Heart left ventricle (tissue), 16 donors: ENCODE measurements at places on chromosomes 12 and 14. TPM values are rescaled to one million over a fixed set of nuclear protein-coding genes. Genes with fewer than 3 reads are reported as not detected.

The CD27 gene
- 0.19 TPM for polyA plus RNA-seq

DNA sequence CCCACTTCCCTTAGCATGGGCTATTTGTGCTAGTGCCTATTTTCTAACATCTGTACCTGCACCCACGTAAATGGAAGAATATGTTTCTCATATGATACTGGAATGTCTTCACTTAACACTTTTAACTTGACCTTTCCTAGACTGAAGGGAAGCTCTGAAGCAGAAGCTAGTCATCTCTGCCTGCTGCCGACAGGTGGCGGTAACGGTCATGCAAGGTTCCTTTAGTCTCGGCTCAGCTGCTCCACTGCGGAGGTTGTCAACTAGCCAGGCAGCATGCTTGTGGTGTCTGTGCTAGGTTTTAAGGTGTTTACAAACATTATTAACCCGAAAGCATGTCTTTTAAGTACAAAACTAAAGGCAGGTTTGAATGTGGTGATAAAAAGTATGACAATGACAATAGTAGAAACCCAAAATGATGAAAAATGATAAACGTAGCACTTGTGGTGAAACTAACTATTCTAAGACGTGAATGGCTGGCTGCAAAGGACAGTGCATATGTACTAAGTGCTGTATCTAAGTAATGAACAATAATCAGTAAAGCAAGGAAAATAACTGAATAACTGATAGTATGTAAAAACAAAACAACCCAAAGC lies 117.2 kb downstream of the GRIN2B start:
- peak; percentile 75 for DNase-seq

The DPF3 gene
- polyA plus RNA-seq: 13.5 TPM

The LYZ gene
- polyA plus RNA-seq: 13.8 TPM

- no peak for DNase-seq
Measured at GRCh38 chr12:70966996-70967790, 46.7 kb upstream of the PTPRR start.

DNA sequence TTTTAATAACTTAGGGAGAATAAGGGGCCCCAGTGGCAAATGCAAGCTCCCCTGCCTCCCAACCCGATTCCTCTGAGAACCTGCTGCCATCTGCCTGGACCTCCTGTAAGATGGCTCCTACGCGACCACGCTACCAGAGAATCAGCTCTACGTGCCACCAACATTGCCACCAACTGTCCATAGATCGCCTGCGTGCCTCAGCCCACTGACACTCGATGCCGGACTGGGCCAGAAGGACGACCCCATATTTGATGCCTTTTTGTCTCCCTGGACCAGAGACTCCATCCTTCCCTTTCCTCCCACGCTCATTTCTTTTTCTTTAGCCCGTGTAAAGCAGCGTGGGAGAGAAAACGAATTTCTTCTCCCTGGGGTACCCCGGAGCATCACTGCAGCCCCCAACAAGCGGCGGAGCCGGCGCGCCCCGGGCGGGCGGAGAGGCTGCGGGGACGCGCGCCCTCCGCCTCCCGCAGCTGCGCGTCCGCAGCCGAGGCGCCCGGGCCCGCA lies 565 bp upstream of the KLHL42 start:
- DNase-seq: peak; percentile 16

DNA sequence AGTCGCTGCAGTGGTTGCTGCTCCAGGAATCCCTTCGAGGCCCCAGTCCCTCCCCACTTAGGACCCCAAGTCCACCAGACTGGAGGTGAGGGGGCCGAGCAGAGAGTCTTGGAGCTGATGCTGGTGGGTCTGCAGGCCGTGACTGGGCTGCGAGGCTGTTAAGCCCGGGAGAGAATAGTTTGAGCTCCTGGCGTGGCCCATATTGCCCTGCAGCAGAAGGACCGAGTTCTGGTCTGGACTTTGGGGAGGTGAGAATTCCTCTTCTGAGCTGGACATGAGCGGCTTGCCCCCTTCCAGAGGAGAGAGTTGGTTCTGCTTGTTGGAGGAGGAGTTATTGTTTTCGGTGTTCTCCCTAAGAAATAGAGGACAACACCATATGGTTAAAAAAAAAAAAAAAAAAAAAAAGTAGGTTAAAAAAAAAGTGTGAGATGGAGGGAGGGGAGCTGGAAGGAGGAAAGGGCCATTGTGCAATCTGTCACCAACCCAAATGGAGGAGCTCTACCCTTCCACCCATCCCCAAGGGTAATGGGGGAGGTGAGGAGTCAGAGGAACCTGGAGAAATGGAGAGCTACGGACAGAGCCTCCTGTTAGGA lies 3.0 kb downstream of the SIX1 start:
- no peak for DNase-seq

GRCh38 chr14:74482571-74482970 lies 10.5 kb downstream of the NPC2 start:
- no peak for DNase-seq

GRCh38 chr12:51323317-51323960 lies 535 bp downstream of the BIN2 start:
- no peak for DNase-seq
